Glutamatergic neuron (in vitro differentiated cells): ENCODE measurements at places on chromosomes 13 and 19.

DNA sequence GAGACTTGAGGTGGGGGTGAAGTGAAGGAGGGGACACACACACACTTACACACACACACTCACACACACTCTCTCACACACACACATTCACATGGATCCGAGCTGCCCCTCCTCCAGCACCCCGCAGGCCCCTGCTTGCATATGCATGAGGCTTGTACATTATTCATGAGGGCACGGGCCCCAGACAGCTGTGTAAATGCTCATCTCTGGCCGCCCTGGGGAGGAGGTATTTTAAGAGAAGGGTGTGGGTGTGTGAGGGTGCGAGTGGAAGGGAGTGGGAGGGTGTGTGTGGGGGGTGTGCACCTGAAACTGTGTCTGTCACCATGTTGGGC lies 2.4 kb downstream of the NCAN start:
- peak; percentile 77 for DNase-seq

- DNase-seq: peak; percentile 81
Measured at GRCh38 chr19:53881482-53882390, at the start of gene PRKCG. PRKCG (plus strand) TSS chr19:53882197; CDS start chr19:53882495, 298 bp downstream.

GRCh38 chr13:24265453-24265852 lies 43.9 kb upstream of the C1QTNF9 start:
- DNase-seq: no peak

- no peak for DNase-seq
Measured at GRCh38 chr19:14367016-14367415, 14.2 kb upstream of the ADGRE5 start.

GRCh38 chr13:104015646-104016396 lies 949.6 kb upstream of the SLC10A2 start:
- no peak for DNase-seq

- no peak for DNase-seq
Measured at GRCh38 chr13:101655435-101655834, 203.0 kb downstream of the ITGBL1 start.

- no peak for DNase-seq
Measured at GRCh38 chr13:40241125-40241798, 425.2 kb downstream of the FOXO1 start.

DNA sequence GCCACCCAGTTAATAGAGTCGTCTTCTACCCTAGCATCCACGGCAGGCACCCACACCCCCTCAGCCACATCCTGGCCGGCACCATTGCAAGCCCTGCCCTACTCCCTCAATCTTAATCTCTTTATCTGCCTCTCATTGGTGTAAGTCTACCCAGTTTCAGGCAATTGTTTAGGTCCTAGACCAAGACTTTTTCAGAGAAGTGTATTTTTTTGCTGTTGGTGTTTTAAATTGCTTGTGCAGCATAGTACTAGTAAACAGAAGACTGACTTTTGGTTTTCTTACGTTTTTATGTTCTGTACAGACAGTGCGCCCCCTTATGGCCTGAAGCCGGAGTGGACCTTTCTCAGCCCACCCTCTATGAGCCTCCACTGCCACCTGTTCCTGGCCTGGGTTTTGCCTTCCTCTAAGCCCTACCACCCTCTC lies 2.3 kb upstream of the LCP1 start:
- DNase-seq: peak; percentile 54

- no peak for DNase-seq
Measured at GRCh38 chr13:32056316-32056715, 24.7 kb downstream of the FRY start.

DNA sequence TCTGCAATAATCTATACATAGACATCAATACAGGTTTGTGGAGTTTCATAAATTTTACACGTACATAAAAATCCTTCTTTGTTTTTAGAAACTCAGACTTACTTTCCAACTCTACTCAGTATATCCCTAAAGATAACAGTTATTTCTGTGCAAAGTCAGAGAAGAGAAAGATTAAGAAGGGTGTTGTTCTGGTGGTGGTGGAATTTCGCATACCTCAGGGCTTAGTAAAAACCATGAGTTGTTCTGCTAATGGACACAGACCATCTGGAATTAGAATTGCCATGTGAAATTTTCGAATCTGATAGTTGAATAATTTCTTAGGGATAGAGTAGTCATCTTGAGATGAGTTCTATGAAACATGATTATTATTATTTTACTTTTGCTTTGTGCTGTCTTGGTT lies 102.7 kb downstream of the ZAR1L start:
- DNase-seq: no peak

- no peak for DNase-seq
Measured at GRCh38 chr13:89458456-89458855, 1787.3 kb downstream of the SLITRK5 start.

GRCh38 chr13:86681223-86681622 lies 882.0 kb upstream of the SLITRK6 start:
- no peak for DNase-seq

DNA sequence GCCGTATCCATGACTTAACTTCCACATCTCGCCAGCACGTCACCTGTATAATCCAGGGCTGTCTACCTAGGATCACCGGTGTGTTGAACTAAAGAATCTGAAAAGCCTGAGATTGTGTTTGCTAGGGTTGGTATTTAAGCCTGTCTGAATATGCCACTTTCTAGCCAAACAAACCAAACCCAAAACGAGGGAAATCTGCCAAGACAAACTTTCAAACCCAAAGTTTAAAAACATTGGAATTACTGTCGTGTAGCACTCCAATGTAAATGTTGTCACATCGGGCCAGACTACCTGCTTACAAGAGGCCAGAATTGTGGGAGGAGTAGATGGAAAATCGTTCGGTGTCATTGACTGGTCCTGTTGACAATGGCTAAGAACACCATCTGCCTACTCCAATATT lies 747.8 kb downstream of the EFNB2 start:
- no peak for DNase-seq

DNA sequence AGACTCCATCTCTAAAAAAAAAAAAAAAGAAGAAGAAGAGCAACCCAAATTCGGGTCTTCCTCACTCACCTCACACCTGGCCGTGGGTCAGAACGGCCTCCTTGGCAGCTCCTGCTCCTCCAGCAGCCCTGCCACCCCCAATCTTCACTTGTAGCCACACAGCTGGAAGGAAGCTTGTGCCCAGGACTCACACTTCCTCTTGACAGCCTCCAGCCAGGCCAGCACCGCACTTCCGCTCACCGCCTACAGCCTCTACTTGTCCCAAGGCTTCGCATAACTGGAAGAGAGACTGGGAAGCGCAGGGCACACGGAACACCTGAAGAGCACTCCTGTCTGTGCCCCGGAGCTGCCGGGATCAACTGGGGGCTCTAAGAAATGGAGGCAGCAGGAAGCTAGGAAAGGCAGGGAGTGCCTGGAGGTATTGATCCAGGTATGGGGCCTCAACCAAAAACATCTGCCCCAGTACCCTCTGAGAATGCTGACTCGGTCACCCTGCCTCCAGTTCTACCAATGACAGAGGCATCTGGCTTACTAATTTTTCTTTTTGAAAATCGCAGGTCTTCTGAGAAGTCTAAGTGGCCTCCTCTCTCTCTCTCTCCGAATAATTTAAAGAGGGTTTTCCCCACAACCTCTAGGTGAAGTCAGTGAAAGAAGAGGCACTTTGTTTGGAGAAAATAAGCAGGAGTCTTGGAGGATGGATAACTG lies 31.1 kb upstream of the ATP12A start:
- DNase-seq: no peak

DNA sequence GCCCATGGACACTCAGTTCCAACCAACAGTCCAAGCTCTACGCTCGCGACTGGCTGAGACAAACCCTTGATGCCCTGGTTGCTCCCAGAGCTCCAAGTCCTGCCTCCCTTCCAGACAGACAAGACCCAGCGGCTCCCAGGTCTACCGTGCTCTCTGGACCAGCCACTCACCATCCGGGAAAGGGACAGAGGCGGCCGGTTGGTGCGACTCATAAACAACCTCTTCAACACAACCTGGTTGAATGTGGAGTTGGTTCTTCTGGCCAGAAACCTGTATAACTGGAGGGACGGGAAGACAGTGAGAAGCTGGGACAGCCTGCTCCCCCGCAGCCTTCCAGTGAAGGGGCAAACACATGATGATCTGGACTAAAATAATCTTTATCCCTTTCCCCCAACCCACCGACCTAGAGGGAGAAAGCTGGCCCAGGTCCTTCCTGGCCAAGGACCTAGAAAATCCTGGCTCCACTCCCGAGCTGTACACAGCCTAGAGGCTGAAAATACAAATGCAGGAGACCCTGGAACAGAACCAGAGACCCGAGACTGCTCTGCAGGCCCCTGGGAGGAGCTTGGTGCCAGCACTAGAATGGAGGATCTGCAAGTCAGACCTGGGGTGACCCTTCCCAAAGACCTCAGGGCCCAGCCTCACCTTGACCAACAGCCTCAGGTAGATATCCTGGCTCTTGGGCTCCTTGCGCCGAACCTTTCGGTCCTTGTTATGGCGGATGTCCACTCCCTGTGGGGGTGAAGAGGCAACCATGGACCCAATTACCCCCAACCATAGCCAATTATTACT lies 1.6 kb downstream of the RPL18 start:
- no peak for DNase-seq

- no peak for DNase-seq
Measured at GRCh38 chr19:3071768-3072167, 9.5 kb upstream of the TLE5 start.

DNA sequence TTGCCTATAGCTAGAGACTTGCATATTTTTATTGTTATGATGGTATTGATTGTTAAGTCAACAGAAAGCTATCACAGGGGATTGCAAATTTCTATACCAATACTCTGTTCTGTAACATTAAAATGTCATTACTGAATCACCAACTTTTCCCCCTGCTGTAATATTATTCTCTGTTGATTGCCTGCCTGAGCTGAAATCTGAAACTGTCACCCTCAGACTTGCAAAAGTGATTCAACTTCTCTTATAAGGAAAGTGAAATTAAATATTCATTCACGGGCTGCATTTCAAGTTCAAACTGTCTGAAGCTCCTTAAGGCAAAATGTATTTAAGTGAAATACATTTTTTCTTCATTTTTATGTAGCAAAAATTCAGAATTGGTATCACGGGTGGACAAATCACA lies 723.2 kb downstream of the PCDH9 start:
- DNase-seq: no peak

- DNase-seq: peak; percentile 27
Measured at GRCh38 chr19:53466726-53467484, 628 bp upstream of the ZNF813 start.

DNA sequence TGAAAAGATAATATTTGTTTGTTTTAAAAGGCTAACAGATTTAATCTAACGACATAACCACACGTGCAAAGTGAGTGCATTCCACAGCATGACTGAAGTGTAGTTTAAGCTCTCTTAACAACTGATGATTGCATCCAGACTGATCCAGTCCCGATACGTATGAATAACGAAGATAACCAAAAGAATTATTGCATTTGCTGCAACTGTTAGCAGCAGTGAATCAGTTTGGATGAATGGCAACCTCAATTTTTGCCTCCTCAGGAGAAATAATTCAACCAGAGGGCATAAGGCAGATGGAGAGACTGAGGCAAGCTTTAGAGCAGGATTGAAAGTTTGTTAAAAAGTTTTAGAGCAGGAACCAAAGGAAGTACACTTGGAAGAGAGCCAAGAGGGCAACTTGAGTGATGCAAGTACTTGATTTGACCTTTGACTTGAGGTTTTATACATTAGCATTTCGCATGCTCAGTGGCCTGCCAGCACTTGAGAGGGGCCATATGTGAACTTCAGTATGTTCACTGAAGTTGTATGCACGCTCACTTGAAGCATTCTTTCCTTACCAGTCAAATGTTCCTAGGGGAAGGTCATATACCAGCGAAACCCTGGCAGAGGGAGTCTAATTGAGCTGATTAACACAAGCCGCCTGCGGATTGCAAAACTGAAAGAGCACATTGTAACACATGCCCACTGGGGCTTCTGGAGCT lies 835.0 kb upstream of the PCDH20 start:
- no peak for DNase-seq

- DNase-seq: no peak
Measured at GRCh38 chr13:66634384-66634783, 595.8 kb downstream of the PCDH9 start.

DNA sequence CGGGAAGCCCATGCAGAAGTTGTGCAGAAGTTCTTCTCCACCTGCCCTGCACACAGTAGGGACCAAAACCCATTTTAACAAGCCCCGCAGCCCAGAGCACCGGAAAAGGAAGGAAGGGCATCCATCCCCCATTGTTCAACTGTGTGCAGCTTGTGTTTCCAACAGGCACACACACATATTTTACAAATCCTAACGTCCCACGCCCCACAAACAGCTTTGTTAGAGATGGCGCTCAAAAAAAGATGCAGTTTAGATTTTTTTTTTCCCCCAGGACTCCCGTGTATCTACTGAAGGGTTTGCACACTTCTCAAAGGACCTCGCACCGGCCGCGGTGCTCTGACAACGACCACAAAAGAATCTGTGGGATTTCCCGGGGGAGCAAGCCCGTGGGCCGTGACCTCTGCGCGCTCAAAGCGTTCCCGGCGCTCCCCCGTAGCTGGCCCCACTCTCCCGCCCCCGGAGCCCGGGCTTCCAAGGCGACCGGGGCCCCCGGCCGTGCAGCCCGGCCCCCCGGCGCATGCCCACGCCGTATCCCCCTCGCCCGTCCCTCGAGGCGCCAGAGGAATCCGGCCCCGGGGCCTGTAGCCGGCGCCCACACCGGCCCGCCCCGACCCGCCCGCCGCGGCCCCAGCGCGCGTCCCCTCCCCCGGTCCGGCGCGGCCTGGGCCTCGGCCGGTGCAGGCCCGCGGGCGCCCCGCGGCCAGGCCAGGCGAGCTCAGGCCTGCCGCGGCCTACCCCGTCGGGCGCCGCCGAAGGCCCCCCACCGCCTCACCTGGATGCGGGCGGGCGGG lies 523 bp downstream of the ELAVL1 start:
- DNase-seq: peak; percentile 59

DNA sequence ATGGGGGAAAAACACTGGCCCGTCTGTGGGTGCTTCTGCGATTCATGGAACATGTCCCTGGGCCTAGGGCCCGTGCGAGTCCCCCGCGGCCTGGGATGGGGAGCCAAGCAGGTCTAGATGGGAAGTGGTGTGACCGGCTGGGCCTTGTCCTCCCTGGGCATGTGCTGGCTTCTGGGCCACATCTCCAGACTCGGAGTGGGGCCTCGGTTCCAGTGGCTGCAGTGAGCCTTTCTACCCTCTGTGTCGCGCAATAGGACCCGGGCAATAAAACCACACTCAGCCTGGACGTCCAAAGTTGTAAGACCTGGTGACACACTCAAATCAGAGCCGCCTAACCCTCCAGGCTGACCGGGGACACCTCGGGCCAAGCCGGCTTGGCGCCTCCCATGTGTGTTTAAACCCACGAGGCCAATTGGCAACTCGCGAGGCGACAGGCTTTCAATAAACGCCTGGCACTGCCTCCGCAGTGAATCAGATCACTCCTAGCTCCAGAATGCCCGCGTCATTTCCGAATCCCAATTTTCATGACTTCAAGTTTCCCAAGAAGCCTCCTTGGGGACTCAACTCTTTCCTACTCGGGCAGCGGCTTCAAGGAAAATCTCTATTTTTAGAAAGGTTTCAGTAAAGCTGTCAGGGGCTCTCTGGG lies 57.3 kb downstream of the KLF2 start:
- DNase-seq: no peak

- DNase-seq: no peak
Measured at GRCh38 chr13:60146471-60146870, 17.3 kb downstream of the DIAPH3 start.

GRCh38 chr19:32798201-32798600 lies 71.4 kb downstream of the SLC7A9 start:
- DNase-seq: no peak
